RWPE1 (cell line): ENCODE measurements at places on chromosomes 7 and 10.

GRCh38 chr7:3415861-3416312 lies 114.8 kb downstream of the SDK1 start:
- DNase-seq = peak; percentile 52

DNA sequence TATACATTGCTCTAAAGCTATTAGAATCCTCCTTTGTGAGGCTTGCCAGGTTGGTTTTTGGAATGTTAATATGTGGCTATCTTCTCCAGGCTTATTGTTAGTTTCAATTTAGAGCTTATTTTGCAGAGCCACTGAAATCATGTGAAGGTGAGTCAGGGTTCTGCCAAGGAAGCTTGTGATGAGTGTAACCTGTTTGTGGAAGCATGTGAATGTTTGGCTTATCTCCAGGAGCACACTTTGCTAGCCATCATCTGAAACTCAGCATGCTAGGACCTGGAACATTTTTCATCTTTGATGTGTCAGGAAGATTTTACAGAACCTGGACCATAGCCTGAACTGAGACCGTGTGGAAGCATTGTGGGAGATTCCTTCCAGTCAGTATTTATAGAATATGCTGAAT lies 197.3 kb downstream of the PPP1R9A start:
- DNase-seq = peak; percentile 12

- no peak for DNase-seq
These were observed 231.1 kb downstream of the GFRA1 start for GRCh38 chr10:116041948-116042347.

DNA sequence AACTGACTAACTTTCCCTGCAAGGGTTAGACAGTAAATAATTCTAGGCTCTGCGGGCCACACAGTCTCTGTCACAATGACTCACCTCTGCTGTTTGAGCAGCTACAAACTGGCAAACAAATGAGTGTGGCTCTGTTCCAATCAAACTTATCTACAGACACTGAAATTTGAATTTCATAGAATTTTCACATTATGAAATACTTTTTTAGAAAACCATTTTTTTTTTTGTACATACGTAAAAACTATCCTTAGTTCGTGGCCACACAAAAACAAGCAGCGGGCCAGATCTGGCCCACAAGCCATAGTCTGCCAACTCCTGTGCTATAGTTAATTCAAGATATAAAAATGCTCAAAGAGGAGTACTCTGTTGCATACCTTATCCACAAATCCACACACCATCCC lies 32.6 kb downstream of the PIP4K2A start:
- DNase-seq = peak; percentile 75

GRCh38 chr10:77771851-77772250 lies 134.2 kb upstream of the KCNMA1 start:
- DNase-seq = no peak

DNA sequence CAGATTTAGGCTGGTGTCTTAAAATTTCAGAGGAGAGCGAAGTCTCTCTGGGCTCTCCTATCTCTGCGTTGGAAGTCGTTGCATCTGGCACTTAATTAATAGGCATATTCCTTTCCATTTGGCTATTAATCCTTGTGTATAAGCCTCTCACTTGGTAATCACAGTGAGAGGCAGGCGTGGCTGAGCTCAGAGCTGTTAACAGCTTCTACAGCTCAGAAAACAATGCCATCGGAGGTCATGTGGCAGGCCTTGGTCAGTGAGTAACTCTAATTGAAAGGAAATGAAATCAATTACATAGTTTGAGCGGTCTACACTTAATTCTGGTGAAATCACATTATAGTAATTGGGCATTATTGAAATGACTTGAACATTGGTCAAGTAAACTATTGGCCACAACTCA lies 135.1 kb downstream of the DPY19L1 start:
- DNase-seq = no peak

DNA sequence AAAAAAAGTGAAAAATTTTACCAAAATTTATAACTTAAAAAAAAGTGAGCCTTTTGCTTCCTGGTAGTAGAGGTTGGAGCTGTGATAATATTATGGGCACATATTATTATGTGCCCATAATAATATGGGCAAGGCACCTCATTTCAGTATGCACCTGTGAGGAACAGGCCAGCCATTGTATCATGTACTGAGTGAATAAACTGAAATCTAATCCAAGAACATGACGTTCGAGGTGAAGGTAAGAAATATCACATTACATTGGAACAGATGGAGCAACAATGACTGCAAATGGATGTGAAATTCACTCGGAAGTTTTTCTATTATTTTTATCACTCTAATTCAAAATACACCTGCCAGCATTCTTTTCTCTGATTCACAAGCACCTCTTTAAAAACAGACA lies 216.0 kb downstream of the KLF6 start:
- DNase-seq = no peak

DNA sequence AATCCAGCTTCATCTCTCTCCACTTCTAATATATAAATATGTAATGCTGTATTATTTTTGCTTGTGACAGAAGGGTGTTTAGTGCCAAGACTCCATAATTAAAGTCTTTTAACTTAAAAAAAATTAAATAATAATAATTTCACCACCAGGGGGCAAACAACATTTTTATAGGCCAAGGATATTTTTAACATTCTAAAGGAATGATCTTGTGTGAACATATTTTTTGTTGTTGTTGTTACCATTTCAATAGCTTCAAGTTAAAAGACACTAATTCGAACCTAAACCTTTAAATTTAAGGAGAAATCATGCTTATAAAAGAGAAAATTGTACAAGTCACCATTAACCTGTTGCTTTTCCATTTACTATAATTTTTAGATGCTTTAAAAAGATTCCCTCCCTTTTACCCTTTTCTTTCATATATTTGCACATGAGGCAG lies 7.5 kb upstream of the DNAJC1 start:
- DNase-seq = no peak

GRCh38 chr10:110651044-110651958 lies 7.2 kb downstream of the RBM20 start:
- DNase-seq = no peak

DNA sequence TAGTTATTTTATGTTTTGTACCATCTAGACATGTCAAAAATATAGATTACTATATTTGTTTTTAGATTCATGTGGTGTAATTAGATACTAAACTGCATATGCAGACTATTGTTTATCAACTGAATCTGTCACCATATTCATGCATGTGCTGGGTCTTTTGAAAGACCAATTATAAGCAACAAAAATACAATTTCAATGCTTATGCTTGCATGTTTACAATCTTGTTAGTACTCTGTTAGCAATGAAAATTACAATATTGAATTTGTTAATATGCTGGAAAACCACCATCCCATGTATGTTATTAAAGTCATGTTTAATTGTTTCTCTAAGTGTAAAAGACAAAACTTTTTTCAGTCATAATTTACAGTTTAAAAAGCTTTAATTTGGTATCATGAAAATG lies 140.9 kb downstream of the HGF start:
- no peak for DNase-seq

DNA sequence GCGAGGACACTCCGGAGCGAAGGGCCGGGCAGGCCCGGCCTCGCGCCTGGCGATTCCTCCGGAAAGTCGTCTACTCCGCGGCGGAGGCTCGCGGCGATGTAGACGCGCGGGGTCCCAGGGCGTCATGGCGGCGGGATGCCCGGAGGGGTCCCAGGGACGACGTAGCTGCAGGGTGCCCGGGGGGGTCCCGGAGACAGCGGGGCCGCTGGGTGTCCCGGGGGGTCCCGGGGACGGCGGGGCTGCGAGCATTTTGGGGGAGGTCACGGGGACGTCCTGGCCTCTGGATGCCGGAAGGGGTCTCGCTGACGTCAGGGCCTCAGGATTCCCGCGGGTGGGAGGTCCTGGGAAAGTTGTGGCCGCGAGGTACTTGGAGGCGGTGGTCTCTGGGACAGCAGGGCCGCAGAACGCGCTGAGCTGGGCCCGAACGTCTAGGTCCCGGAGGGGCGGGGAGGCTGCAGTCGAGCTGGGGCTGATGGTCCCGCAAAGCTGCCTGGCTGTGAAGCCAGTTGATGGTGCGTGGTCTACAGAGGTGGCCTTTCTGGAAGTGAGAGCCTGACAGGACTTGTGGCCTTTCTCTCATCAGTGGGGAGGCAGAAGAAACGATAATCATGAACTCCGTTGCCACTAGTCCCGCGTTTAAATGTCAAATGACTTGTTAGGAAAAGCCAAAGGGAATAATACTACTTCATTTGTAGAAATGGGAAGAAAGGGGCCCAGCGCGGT lies 637 bp downstream of the HSPA14 start:
- DNase-seq = peak; percentile 32

GRCh38 chr10:7686351-7687171 lies 16.6 kb upstream of the ITIH2 start:
- DNase-seq = no peak

DNA sequence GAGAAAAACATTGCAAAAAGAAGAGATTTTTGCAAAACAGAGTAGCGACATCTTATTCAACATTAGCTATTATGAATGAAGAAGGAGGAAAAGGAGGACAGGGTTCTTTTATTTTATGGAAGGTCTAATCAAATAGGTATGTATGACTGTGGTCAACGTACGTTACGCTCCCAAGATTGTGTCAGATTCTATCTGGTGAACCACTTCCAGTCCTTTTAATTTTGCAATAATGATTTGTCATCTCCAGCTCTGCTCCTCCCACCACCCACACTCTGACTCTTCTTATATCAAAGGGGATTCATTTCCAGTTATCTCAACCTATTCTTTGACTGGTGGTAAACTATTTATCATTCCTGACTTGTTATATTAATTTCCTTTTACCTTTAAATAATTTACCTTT lies 259.9 kb downstream of the CACNA2D1 start:
- peak; percentile 36 for DNase-seq

GRCh38 chr10:123459371-123460091 lies 206.6 kb upstream of the GPR26 start:
- DNase-seq = no peak

DNA sequence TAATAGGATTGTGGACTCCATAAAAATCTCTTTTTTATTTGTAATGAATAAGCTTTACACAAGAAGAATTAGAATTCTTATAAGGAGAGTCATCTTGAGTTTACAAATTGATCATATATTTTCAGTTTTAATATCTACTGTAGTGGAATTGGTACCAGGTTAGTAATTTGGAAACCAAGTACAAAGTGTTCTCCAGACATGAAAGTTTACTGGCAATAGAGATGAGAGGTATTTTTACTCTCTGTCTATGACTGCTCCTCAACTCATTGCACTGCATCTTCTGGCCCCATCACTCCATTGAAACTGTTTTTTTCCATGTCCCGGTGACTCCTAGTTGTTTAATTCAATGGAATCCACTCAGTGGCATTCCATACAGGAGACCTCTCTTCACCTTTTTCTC lies 164.5 kb upstream of the SMIM30 start:
- DNase-seq = no peak

- DNase-seq = no peak
These were observed 66.7 kb downstream of the TES start for GRCh38 chr7:116277070-116277469.

- no peak for DNase-seq
These were observed 76.0 kb downstream of the USP6NL start for GRCh38 chr10:11535346-11535959.

DNA sequence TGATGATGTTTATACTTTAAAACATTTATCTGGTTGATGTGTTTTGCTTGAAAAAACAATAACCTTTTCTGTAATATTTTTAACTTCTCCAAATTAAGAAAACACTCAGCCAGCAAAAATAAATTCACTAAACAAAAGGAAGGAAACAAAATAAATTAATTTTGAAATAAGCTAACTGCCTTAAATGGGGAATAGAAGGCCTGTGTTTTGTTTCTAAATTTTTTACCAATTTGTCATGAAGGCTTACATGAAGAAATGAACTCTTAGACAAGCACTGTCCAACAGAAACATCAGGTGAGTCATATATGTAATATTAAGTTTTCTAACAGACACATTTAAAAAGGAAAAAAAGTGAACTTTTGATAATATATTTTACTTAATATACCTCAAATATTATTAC lies 68.5 kb downstream of the LRRN3 start:
- DNase-seq = peak; percentile 4

DNA sequence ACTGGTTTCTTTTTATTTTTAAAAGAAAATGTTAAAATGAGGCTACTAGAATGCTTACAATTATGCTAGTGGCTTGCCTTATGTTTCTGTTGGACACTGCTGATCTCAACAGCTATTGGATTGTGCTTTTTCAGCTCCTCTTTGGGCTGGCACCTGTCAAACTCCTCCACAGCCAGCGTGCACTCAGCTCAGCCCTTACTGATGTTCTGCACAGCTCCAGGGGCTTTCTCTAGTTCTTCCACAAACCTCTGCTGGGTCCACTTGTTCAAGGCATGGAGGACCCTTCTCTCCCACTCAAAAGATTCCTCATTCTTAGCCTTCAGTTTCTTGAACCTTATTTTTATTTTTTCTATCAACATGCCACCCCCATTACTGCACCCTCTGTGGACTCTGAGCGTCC lies 96.0 kb downstream of the VIPR2 start:
- DNase-seq = no peak

- DNase-seq = no peak
These were observed 6.8 kb upstream of the LRRC4 start for GRCh38 chr7:128037880-128038619.

GRCh38 chr7:111750878-111751277 lies 188.6 kb upstream of the IMMP2L start:
- DNase-seq = no peak

DNA sequence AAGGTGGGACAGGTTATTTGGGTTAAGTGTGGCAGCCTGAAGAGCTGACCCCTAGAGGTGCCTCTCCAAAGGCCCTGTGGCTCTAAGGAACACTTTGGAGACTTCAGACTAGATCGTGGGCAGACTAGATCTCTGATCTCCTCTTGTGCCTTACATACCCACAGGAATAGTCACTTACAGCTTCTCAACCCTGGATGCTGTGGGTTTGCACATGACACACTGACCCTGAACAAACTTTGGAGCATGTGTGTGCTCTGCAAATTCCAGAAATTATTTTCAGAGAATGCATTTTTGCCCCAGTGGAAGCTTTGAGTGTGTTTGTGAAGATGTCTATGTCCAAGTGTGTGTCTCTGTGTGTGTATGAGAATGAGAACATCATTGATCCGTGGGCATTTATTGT lies 119.6 kb downstream of the EMX2 start:
- no peak for DNase-seq

DNA sequence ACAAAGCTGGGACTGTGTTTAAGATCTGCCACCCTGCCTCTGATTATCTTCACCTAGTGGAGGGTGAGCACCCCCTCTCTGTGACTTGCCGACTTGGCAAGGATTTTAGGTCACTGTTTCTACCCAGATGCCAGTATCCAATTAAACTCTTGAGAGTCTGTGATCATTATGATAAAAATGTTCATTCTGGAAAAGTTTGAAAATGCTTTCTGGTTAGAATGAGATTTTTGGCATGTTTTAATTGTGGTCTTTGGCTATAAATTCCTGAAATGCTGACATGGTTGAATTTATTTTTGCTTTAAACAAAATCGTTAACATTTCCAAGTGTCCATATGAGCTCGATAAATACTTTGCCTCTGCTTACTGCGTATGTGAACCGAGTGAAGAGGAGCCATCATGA lies 221.4 kb downstream of the BICC1 start:
- no peak for DNase-seq

GRCh38 chr10:103804871-103805270 lies 50.5 kb downstream of the SH3PXD2A start:
- DNase-seq = no peak

GRCh38 chr7:143199040-143199439 lies 15.8 kb downstream of the TAS2R39 start:
- no peak for DNase-seq

- no peak for DNase-seq
These were observed 40.3 kb downstream of the ARHGAP22 start for GRCh38 chr10:48564466-48565160.
